Esophagus squamous epithelium (tissue), 5 donors: ENCODE measurements at places on chromosomes 3 and 15.

DNA sequence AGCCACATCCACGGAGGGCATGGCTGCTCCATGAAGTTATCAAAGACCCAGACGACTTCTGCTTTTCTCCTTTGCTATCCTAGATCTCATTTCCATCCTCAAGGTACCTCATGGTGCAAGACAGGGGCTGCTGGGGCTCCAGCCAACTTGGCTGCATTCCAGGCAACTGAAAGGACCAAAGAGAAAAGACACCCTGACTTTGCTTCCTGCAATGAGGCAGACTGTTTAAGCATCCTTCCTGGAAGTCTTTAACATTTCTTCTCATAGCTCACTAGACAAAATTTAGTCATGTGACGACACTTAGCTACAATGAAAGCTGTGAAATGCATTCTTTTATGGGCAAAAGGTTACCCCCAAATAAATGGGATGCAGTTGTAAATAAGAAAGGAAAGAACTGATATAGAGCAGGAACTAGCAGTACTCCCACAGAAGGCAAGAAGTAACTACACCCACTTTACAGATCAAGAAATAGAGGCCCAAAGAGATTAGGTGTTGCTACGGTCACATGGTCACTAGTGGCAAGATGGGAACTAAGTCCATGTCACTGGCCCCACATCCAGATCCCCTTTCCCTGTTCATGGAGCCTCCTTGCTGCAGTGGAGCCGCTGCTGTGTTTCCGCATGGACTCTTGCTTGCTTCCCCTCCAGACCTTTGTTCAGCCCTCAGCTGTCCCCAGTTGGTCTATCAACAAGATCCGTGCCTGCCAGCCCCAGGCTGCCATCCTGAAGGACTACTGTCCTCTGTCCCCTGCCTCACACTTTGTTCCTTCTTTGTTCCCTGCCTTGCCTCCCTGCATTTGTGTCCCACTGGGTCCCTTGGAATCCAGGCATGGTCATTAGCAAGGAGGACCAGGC lies 107.0 kb downstream of the XXYLT1 start:
- DNase-seq, result no peak

DNA sequence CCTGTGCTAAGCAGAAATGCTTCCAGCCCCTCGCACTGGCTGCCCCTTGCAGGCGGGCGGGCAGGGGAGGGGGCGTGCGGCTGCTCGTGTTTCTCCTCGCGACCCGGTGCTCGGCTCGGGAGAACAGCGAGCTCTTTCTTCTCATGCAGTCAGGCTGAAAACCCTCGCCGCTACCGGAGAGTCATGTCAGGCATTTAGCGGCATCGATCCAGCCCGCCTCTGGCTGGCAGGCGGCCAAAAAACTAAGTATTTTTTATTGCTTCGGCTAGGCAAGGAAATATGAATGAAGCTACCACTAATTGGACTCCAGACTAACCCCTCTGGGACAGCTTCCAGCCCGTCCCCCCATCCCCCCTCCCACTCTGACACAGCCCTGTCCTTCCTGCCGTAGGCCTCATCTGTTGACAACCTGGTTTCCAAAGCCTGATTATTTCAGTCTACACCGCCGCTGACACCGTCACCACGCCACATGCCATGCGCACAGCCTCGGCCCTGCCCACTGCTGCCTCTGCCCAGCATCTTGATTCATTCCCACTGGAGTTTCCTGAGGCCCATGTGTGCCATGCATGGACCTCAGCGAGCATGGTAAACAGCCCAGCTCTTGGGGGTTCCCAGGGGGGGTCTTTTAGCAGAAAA lies 35.3 kb downstream of the TLE3 start:
- DNase-seq, result no peak

GRCh38 chr15:82870727-82871320 lies 61.4 kb downstream of the WHAMM start:
- no peak for DNase-seq

DNA sequence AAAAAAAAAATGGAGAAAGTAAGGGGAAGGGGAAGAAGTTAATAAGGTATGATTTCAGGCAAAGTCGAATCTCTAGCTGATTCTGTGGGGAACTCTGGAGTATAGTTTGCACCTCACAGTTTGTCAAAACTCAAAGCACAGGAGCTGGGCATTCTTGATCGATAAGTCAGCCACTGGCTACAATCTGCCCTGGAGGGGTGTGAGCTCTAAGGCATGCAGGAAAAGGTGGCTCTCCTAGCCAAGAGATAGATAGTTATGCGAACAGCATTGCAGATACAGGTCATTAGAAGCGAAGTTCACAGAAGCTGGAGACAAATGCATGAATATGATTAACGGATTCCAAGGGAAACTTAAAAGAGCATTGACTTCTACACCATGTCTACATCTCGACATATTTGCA lies 952.6 kb downstream of the AGBL1 start:
- no peak for DNase-seq

- no peak for DNase-seq
Observed at GRCh38 chr15:41567261-41567660, 8.2 kb downstream of the TYRO3 start.

DNA sequence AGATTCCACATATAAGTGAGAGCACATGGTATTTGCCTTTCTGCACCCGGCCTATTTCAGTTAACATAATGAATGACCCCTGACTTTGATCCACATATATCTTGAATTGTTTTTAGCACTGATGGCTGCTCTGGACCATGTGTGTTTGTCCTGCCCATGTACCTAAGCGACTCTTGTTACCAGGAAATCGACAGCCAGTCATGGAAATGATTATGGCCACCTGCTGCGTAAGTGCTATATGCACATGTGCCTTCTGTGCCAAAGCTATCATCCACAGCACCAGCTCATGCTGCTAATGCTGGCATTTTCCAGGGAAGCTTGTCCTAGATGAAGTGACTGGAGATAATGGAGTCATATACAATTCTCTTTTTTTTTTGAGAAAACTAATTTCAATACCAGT lies 103.7 kb downstream of the PEX5L start:
- DNase-seq, result no peak

- no peak for DNase-seq
Observed at GRCh38 chr3:156898296-156898880, 72.2 kb downstream of the LEKR1 start.
